ENCODE measurements at places on chromosomes 6 and 20. TPM values are rescaled to one million over a fixed set of nuclear protein-coding genes. Genes with fewer than 3 reads are reported as not detected.

The SCRT2 gene
- total RNA-seq: not detected

The PAX1 gene
- total RNA-seq: not detected

The TMEM242 gene
- 14.1 TPM for total RNA-seq

The UBE2C gene
- total RNA-seq: 219 TPM

The VGLL2 gene
- not detected for total RNA-seq

GRCh38 chr6:47690791-47691190, 7.6 kb upstream of the ADGRF4 start:
- DNase-seq: no peak

- peak; percentile 94 for DNase-seq
Measured at GRCh38 chr20:33666293-33667244, at the start of gene ACTL10. ACTL10 (plus strand) TSS chr20:33666943; CDS start chr20:33667498, 555 bp downstream.

DNA sequence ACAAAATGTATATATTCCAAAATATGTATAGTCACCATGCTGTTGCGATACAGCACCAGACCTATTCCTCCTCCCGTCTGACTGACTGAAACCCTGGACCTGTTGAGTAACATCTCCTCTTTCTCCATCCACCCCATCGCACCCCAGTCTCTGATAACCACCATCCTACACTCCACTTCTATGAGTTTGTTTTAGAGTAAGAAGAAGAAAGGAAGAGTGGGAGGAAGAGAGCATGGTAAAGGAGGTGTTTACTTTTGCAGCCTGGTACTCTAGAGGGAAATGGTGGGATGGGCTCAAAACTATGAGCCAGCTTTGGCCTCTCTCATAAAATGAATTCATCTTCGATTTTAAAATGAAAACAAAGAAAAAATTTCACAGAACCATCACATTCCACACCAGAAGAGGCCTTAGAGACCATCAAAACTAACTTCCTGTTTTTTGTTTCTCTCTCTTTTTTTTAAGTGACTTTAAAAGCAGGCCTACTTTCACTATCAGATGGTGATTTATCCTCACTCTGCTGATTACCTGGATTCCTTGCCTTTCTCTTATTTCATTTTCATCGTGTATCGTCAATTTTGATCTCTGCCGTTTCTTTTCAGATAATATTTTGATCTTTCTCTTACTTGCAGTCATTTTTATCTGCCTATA, 16.8 kb upstream of the FUCA2 start:
- DNase-seq: no peak

- no peak for DNase-seq
Measured at GRCh38 chr20:1946762-1947534, 46.9 kb downstream of the PDYN start.

GRCh38 chr20:45850926-45851325, 6.3 kb downstream of the ACOT8 start:
- DNase-seq: no peak

Data from activated CD8-positive, alpha-beta memory T cell treated with anti-CD3 and anti-CD28 coated beads, Interleukin-2, amount 10 ng/mL, durations not matched to agents 7 days and 5 days (primary cell).